ENCODE measurements at places on chromosomes 4 and X. TPM values are rescaled to one million over a fixed set of nuclear protein-coding genes. Genes with fewer than 3 reads are reported as not detected.

DNA sequence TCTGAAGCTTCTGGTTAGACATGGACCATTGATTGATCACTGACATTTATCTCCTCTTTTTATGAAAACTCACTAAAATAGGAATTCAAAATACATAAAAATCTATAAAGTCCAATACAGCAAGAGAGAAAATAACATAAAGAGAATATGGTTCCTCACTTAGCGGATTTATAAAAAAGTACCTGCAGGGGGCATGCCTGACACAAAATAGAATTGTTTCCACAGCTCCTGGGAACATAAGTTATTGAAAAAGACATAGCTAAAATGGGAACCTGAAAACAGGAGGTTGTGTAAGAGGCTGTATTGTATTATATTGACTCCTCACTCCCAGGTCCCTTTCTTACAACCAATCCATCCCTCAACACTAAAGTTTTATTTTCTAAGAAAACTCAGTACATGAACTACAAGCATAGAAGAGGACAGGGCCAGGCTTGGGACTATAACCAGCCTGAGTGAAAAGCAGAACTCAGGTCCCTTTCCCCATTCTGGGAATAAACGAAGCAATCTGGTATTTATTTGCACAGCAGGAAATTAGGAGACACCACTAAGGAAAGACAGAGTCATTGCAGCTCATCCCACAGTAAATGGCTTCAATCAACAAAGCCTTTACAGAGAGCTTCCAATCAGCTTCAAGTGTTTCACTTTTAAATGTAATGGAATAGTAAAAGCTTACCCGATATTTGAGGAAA is 121.1 kb upstream of the NDST4 start:
- DNase-seq, result no peak
- no peaks in the 10 kb centered on the region for H3K4me1 ChIP-seq
- no peak overlapping the region for H3K27ac ChIP-seq
- no peak overlapping the region for H3K4me3 ChIP-seq
- H3K36me3 ChIP-seq, result no peaks in the 10 kb centered on the region

DNA sequence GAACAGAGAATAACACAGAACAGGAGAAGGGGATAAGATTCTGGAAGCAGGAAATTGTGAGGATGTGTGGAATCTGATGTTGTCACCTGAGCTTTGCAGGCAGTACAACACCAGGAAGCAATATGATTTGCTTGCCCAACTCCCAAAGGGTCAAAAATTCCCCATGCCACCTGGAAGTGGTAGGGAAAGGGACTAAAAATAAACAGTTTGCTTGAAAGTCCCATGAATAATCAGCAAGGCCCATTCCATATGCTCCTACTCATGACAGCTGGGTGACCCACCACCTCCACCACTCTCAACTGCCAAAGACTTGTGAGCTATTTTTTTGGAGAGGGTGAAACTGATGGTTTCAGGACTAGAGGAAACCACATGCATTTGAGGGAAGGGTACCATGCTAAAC is 168.4 kb downstream of the KCNIP4 start:
- H3K27ac ChIP-seq, result no peak overlapping the region
- no peak for DNase-seq
- no peak overlapping the region for H3K4me3 ChIP-seq
- no peaks in the 10 kb centered on the region for H3K4me1 ChIP-seq

GRCh38 chr4:42778349-42778748 is 114.2 kb upstream of the GRXCR1 start:
- no peak for DNase-seq
- no peak overlapping the region for H3K27ac ChIP-seq
- H3K4me3 ChIP-seq, result no peak overlapping the region
- H3K36me3 ChIP-seq, result no peaks in the 10 kb centered on the region
- no peaks in the 10 kb centered on the region for H3K27me3 ChIP-seq
- H3K4me1 ChIP-seq, result no peaks in the 10 kb centered on the region

DNA sequence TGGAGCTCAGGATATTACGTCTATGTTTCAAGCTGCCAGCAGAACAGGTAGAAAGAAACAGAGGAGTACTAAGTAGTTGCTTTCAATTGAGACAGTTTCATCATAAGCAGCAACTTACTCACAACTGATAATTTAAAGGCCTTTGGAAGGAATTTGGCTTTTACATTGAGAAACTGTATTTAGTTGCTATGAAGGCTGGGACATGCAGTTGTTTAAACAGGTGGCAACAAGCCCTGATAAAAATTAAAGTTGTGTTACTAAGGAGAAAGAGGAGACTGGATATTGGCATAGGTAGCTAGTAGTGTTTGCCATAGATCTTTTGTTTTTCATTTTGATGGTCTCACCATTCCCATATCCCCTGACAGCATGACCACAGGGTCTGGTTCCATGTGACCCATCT is 18.4 kb downstream of the MID1IP1 start:
- DNase-seq, result no peak
- no peaks in the 10 kb centered on the region for H3K27me3 ChIP-seq
- H3K27ac ChIP-seq, result no peak overlapping the region

GRCh38 chr4:139314047-139314800 is 11.9 kb upstream of the NDUFC1 start:
- H3K36me3 ChIP-seq, result no peaks in the 10 kb centered on the region
- H3K27me3 ChIP-seq, result no peaks in the 10 kb centered on the region
- DNase-seq, result peak; percentile 24

DNA sequence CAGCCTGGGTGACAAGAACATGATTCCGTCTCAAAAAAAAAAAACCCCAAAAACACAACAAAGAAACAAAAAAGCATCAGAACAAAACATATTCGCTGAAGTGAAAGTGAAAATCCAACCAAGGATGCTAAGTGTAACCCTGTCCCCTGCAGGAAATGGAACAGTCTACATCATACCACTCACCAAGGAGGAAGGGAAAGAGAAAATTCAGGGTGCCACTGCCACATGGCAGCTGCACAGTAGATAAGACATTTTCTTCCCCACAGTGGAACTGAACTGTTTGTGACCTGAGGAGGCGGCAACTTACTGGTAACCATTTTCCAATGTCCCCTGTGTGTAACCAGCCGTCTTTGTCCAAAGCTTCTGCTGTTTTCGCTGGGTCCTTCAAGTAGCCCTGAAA is 28.2 kb upstream of the CENPU start:
- H3K4me3 ChIP-seq, result no peak overlapping the region
- DNase-seq, result peak; percentile 83
- H3K4me1 ChIP-seq, result peaks cover 14% of the 10 kb centered on the region
- H3K27me3 ChIP-seq, result no peaks in the 10 kb centered on the region
- H3K36me3 ChIP-seq, result peaks cover 18% of the 10 kb centered on the region
- peak overlapping the region; percentile 36 for H3K27ac ChIP-seq

DNA sequence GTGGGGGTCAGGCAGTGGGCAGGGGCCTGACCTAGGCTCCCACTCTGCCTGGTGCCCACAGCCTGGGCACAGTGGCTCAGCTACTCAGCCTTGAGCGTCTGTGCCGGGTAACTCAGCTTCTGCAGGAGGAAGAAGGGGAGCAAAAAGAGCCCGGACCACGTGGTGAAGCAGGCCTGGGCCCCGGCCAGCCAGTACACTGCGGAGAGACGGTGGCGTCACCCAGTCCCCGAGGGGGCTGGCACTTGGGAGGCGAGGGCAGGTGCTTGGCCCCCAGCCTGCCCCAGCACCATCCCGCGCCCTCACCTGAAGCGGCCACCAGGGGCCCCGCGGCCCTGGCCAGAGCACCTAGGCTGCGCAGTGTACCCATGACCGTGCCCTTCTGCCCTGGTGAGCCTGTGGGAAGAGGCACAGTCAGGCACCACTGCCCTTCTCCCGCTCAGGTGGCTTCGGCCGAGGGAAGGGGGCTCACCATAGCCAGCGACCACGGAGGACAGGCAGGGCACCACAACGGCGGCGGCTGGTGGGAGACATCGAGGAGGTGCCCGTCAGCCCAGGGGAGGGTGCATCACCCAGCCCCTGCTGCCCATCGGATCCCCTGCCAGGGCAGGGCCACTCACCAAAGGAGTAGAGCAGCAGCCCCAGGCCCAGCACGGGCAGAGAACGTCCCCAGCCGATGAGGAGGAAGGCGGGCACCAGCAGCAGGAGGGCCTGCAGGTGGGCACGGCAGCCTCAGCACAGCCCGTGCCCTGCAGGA is 32.3 kb downstream of the NOP14 start:
- H3K4me1 ChIP-seq, result peaks cover 26% of the 10 kb centered on the region
- H3K27ac ChIP-seq, result peak overlapping the region; percentile 74
- no peak for DNase-seq
- H3K27me3 ChIP-seq, result no peaks in the 10 kb centered on the region
- H3K36me3 ChIP-seq, result peaks cover 4% of the 10 kb centered on the region

- peak; percentile 45 for DNase-seq
- H3K36me3 ChIP-seq, result no peaks in the 10 kb centered on the region
- H3K27me3 ChIP-seq, result no peaks in the 10 kb centered on the region
- peak overlapping the region; percentile 61 for H3K4me3 ChIP-seq
Observed at GRCh38 chrX:3815896-3816664, 102.6 kb upstream of the PRKX start.

DNA sequence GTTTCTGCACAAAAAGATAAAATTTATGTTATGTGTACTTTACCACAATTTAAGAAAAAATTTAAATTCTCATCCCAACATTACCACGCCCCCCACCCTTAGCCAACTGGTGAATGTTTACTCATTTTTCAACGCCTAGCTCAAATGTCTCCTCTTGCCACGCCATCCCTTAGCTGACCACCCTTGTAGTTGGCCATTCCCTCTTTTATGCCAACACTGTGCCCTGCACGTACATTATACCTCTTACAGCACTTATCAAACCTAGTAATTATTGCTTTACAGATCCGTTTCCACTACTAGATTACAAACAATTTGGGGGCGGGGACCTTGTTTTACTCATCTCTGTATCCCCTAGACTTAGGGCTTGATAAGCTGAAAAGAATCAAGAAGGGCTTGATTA is 644 bp downstream of the ERCC6L start:
- H3K27me3 ChIP-seq, result no peaks in the 10 kb centered on the region
- H3K4me3 ChIP-seq, result peak overlapping the region; percentile 62
- DNase-seq, result no peak
- no peaks in the 10 kb centered on the region for H3K36me3 ChIP-seq
- no peaks in the 10 kb centered on the region for H3K4me1 ChIP-seq

- no peaks in the 10 kb centered on the region for H3K36me3 ChIP-seq
- no peak for DNase-seq
Observed at GRCh38 chrX:7146703-7147412, 654 bp upstream of the STS start.

DNA sequence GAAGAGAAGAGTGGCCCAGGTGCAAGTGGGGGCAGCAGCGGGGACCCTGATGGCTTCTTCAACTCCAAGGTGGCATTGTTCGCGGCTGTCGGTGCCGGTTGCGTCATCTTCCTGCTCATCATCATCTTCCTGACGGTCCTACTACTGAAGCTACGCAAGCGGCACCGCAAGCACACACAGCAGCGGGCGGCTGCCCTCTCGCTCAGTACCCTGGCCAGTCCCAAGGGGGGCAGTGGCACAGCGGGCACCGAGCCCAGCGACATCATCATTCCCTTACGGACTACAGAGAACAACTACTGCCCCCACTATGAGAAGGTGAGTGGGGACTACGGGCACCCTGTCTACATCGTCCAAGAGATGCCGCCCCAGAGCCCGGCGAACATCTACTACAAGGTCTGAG is 11.4 kb downstream of the EFNB1 start:
- no peak overlapping the region for H3K27ac ChIP-seq
- no peak for DNase-seq
- no peaks in the 10 kb centered on the region for H3K36me3 ChIP-seq

- no peak for DNase-seq
- H3K27me3 ChIP-seq, result no peaks in the 10 kb centered on the region
- H3K4me3 ChIP-seq, result no peak overlapping the region
- no peak overlapping the region for H3K27ac ChIP-seq
- H3K4me1 ChIP-seq, result no peaks in the 10 kb centered on the region
- H3K36me3 ChIP-seq, result no peaks in the 10 kb centered on the region
Observed at GRCh38 chr4:139514382-139515059, 41.5 kb downstream of the SETD7 start.

- H3K27me3 ChIP-seq, result no peaks in the 10 kb centered on the region
- H3K4me1 ChIP-seq, result no peaks in the 10 kb centered on the region
- H3K4me3 ChIP-seq, result no peak overlapping the region
- DNase-seq, result no peak
Observed at GRCh38 chr4:180380733-180381132, 1862.5 kb upstream of the TENM3 start.

DNA sequence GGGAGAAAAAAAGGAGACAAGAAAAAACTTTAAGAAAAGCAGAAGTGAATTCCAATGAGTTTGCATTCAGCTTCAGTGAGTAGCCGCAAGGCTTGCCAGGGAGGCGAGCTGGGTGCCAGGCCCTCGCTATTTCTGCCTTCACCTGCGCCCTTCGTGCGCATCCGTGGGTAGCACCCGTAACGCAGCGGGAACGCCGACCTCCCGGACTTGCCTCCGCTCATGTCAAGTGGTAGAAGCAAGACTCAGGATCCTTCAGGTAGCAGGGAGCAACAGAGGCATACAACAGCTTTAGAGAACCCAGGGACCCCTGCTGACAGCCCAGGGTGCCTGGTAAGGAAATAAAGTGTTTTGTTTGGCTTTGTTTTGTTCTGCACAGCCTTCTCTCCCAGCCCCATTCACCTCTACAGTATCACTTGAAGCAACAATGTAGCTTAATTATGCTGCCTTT is 140.0 kb upstream of the BCOR start:
- H3K27me3 ChIP-seq, result no peaks in the 10 kb centered on the region
- H3K36me3 ChIP-seq, result no peaks in the 10 kb centered on the region
- peak; percentile 2 for DNase-seq
- H3K4me3 ChIP-seq, result no peak overlapping the region

- no peaks in the 10 kb centered on the region for H3K27me3 ChIP-seq
- H3K4me1 ChIP-seq, result no peaks in the 10 kb centered on the region
- no peak overlapping the region for H3K27ac ChIP-seq
- no peak for DNase-seq
Observed at GRCh38 chr4:146110871-146111485, 64.5 kb upstream of the LSM6 start.

DNA sequence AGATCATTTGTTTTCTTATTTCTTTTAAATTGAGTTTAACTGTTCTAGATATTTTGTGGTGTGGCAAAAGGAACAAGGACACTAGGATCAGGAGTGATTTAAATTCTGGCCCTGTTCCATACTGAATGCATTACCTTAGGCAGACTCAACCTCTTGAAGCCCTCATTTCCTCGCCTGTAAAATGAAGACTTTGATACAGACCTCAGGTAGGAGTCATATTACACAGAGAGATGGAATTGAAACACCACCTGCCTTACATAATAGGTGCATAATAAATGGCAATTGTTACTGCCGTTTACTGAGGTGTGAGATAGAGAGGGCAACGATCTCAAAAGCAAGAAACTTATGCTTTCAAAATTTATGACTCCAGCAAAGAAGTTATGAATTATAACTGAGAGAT is 28.2 kb upstream of the RASSF6 start:
- H3K36me3 ChIP-seq, result no peaks in the 10 kb centered on the region
- DNase-seq, result no peak
- no peaks in the 10 kb centered on the region for H3K27me3 ChIP-seq
- H3K4me1 ChIP-seq, result no peaks in the 10 kb centered on the region
- H3K27ac ChIP-seq, result no peak overlapping the region

GRCh38 chr4:26034849-26035248 is 120.8 kb downstream of the SMIM20 start:
- no peak for DNase-seq
- no peaks in the 10 kb centered on the region for H3K4me1 ChIP-seq
- H3K27me3 ChIP-seq, result no peaks in the 10 kb centered on the region

STS gene
- total RNA-seq, result 0.93 TPM

NLGN4X gene
- not detected for total RNA-seq

AFM gene
- not detected for total RNA-seq

SORBS2 gene
- total RNA-seq, result 1.4 TPM

CFP gene
- total RNA-seq, result 44.8 TPM

TBC1D9 gene
- total RNA-seq, result 13.9 TPM

ASB9 gene
- total RNA-seq, result 0.86 TPM

SPP1 gene
- total RNA-seq, result 2.3 TPM

CSN1S1 gene
- not detected for total RNA-seq

NAA15 gene
- total RNA-seq, result 45.3 TPM
